ENCODE measurements at places on chromosomes 6 and 20.

- no peak for DNase-seq
These were observed 65.5 kb upstream of the BTN3A2 start for GRCh38 chr6:26299286-26300042.

GRCh38 chr6:105313211-105313610, 89.7 kb downstream of the PREP start:
- DNase-seq, result no peak

DNA sequence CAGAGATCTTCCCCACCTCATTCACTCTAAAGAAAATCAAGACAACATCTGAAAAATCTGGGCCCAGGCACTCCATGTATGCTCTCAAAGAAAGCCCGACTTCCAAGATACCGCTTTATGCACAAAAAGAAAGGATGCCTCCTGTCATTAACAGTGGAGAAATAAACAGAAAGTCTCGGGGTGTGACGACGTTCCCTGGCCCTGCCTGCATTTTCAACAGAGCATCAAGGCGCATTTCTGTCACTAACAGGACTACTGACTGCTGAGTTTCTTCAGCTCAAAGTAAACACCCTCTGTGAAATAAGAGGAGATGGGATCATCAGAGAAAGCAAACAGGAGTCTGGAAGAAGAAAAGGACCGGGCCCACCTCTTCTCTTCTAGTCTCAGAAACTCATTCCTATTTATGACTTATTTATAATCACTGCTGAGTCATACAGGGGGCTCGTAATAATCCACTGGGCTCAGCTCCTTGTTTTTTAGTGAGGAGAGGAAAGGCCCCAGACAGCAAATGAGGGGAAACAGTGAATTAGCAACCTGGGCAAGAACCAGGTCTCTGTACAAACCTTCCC, 99.7 kb downstream of the ZMYND8 start:
- DNase-seq, result no peak

GRCh38 chr6:139568151-139568955, 193.9 kb upstream of the CITED2 start:
- no peak for DNase-seq

- DNase-seq, result no peak
These were observed 66.8 kb downstream of the SCAND1 start for GRCh38 chr20:35887393-35888064.

GRCh38 chr6:109001291-109001894, 93.3 kb downstream of the SESN1 start:
- no peak for DNase-seq

DNA sequence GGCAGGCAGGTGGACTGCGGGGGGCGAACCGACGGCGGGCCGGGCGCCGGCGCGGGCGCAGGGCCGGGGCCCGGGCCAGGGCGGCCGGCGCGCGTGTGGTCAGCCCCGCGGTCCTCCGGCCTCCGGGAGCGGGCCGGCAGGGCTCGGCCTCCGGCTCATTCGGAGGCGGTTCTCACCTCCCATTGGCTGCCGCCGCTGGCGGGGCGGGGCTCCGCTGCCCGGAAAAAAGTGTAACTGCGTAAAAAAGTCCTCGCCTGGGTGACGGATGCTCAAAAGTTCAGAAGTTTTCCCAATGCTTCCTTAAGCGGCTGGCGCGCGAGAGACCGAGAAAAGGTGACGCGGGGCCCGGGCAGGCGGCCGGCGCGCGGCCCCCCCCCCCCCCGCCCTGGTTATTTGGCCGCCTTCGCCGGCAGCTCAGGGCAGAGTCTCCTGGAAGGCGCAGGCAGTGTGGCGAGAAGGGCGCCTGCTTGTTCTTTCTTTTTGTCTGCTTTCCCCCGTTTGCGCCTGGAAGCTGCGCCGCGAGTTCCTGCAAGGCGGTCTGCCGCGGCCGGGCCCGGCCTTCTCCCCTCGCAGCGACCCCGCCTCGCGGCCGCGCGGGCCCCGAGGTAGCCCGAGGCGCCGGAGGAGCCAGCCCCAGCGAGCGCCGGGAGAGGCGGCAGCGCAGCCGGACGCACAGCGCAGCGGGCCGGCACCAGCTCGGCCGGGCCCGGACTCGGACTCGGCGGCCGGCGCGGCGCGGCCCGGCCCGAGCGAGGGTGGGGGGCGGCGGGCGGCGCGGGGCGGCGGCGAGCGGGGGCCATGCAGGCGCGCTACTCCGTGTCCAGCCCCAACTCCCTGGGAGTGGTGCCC, at the start of gene FOXC1:
FOXC1 (plus strand) TSS at position 268 of the 849 bp plus-strand sequence; CDS start at position 799, 531 bp downstream.
- peak; percentile 77 for DNase-seq

- no peak for DNase-seq
These were observed 34.6 kb downstream of the TAF8 start for GRCh38 chr6:42084889-42085288.

DNA sequence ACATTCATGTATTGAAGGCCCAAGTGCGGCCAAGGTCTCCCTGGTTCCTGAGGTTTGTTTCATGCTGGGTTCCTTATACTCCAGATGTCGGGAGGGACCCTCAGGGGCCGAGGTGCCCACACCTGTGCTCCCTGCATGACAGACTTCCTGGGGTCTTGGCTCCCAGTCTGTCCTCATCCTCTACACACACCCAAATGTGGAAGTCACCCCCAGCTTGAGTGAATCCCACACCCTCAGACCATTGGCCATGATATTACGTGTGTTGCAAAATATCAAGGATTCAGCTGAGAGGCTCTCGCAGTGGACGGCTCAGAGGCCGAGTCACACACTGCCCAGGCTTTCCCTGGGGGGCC, 82.2 kb upstream of the DUSP22 start:
- DNase-seq, result no peak
